ENCODE measurements at places on chromosomes 6 and 20.

GRCh38 chr6:30323806-30324205, 2.9 kb upstream of the TRIM39 start:
- no peak for DNase-seq

- no peak for DNase-seq
Measured at GRCh38 chr6:65117817-65118409, 589.1 kb downstream of the EYS start.

- no peak for DNase-seq
Measured at GRCh38 chr20:61544910-61545889, 293.1 kb downstream of the CDH4 start.

GRCh38 chr6:41917528-41917927, 3.4 kb downstream of the MED20 start:
- DNase-seq, result no peak

GRCh38 chr6:41039060-41039998, at the start of gene UNC5CL:
UNC5CL (minus strand) TSS chr6:41039221; CDS start chr6:41035074, 4,147 bp downstream.
- DNase-seq, result no peak

DNA sequence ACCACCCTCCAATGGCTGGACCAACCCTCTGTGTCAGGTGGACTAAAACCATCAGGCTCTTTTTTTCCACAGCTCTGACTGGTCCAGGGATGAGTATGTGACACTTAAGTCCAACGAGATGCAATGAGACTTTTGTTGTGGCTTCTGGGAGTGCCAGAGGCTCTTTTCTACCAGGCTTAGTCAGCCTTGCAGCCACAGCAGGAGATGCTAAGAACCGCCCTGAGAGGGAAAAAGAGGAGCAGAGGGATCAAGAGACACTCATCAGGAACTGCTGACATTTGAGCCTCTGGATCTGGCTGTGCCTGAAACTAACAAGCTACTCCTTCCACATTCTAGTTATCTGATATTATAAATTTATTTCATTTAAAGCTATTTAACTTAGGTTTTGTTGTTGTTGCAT, 270.9 kb upstream of the SULF2 start:
- no peak for DNase-seq

DNA sequence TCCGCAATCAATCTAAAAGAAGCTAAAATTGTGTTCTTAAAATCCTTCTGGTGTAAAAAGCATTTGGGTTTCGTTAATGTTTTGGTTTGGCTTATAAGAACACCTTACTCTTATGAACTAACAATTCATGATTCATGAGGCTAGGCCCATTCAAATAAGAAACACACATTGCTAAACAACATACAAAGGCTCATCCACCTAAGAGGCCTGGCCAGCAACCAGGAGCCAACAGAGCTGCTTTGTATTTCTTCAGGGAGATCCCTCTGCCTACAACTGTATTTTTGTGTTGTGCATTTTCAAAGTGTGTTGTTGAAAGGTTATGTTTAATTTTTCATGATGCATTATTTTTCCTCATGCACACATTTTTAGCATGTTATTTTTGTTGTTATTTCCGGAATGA, 98.6 kb downstream of the PTPRK start:
- DNase-seq, result no peak

DNA sequence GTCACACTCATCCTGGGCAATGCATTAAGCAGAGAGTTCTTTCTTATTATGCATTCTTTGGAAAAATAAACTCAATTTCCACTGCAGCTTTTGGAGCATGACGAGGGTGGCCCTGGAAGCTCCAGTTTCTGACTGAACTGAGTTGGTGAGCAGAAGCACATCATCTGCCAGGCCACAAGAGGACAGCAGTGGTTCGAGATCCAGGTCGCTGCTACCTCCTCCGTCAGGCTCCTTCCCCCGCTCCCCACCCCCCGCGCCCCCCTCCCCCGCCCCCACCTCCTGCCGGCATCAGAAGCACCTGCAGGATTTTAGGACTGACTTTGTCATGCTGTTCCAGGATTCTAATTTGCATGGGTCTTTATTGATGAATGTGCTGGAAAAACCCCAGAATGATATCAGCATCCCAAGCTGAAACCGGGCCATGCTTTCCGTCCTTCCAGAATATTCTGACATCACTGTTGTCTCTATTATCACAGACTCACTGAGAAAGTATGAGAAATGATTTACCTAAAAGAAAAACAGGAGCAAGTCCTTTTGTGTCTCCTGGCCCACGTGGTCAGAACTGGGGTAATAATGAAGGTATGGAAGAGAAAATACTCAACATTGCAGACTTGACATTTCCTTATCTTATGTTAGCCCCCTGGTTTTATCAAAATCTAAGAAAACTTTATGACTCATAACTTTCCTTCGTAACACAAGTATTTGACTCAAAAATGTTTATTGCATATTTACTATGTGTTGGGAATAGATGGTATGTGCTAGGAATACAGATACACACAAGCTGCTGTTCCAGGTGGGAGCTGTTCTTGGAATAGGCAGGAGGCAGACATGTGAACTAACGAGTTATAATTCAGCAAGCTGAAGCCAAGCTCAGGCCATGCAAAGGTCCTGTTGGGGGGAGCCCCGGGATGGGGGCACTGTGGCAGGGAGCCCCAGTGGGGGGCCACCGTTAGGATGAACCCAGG, 220.2 kb upstream of the EXOC2 start:
- no peak for DNase-seq

- no peak for DNase-seq
Measured at GRCh38 chr6:163460307-163460782, 45.8 kb downstream of the QKI start.

GRCh38 chr6:140314682-140315081, 940.2 kb upstream of the CITED2 start:
- no peak for DNase-seq

- DNase-seq, result no peak
Measured at GRCh38 chr6:48016020-48016755, 94.8 kb downstream of the PTCHD4 start.

- DNase-seq, result no peak
Measured at GRCh38 chr6:112141707-112142106, 54.3 kb downstream of the FAM229B start.

- no peak for DNase-seq
Measured at GRCh38 chr6:64217721-64218620, 582.4 kb downstream of the PHF3 start.

DNA sequence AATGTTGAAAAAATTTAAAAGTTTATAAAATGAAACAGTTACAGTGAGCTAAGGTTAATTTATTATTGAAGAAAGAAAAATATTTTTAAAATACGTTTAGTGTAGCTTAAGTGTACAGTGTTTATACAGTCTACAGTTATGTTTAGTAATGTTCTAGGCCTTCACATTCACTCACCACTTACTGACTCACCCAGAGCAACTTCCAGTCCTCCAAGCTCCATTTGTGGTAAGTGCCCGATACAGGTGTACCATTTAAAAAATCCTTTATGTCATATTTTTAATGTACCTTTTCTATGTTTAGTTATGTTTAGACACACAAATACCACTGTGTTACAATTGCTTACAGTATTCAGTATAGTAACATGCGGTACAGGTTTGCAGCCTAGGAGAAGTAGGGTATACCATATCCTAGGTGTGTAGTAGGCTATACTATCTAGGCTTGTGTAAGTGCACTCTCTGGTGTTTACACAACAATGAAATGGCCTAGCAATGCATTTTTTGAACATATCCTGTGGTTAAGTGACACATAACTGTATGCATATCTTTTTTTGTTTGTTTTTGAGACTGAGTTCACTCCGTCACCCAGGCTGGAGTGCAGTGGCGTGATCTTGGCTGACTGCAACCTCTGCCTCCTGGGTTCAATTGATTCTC, 26.3 kb downstream of the FLRT3 start:
- no peak for DNase-seq

GRCh38 chr6:16973545-16974386, 128.1 kb upstream of the STMND1 start:
- no peak for DNase-seq

GRCh38 chr6:169960003-169960344, 208.6 kb downstream of the ERMARD start:
- no peak for DNase-seq

DNA sequence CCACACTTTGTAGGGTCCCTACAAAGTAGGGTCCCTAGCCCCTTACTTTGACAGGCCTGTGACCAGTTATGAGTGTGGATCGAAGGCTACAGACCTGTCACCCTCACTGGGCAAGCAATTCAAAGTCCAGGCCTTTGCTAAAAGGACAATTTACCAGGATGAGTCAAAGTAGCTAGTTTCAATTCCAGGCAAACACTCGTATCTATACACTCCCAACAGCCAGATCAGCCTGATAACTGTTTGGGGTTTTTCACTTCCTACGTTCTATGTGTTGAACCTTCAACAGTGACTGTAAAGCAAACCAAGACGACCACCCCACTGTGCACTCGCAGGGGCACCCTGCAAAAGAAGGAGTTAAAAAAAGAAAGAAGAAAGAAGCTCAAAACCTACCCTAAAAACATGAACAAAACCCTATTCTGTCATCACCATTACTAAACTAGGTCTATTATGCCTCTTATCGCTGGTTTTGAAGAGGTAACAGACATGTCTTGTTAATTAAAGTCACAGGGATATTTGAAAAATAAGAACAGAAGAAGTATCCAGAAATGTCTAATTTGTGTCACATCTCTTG, 3.2 kb downstream of the GFOD1 start:
- no peak for DNase-seq

GRCh38 chr20:6269168-6269873, 146.5 kb upstream of the FERMT1 start:
- DNase-seq, result no peak

DNA sequence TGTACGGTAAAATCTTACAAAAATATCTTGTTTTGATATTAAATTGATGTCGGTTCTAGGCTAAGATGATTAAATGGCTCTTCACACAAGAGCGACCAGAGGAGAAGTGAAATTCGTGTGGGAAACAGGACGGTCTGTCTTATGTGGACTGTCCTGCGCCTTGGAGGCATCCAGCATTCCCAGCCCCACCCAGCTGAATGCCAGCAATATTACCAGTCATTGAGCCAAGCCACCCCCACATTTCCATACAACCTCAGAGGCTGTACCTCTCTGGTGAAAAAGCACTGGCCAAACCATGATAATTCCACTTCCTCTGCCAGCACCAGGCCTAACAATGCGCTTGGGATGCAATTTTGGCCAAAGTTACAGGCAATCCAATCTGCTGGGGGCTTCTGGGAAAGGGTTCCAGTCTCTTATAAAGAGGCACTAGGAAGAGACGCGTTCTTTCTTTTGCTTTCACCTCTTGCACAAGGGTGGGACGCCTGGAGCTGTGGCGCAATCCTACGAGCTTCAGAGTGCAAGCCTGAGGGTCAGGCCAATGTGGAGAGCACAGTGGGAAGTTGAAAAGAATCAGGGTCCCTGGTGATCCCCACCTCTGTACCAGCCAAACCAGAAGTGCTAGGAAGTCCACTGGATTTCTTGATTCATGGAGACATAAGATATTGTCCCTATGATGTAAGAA, 213.1 kb downstream of the PREX1 start:
- no peak for DNase-seq

GRCh38 chr6:138087593-138088325, 19.5 kb downstream of the PERP start:
- no peak for DNase-seq

DNA sequence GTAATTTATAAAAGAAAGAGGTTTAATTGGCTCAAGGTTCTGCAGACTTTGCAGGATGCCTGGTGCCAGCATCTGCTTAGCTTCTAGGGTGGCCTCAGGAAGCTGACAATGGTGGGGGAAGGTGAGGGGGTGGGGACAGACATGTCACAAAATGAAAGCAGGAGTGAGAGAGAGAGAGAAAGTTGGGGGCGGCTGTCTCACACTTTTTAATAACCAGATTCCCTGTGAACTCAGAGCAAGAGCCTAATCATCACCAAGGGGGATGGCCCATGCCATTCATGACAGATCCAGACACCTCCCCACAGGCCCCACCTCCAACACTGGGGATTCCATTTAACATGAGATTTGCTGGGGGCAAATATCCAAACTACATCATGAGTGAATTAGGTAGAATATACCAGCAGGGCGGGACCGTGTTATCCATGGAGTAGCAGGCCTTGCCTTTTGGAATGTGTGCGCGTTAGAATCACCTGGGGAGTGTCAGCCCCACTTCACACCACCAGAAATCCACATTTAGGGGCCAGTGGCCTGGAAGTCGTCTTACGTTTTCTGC, 258.8 kb downstream of the CDH4 start:
- no peak for DNase-seq

DNA sequence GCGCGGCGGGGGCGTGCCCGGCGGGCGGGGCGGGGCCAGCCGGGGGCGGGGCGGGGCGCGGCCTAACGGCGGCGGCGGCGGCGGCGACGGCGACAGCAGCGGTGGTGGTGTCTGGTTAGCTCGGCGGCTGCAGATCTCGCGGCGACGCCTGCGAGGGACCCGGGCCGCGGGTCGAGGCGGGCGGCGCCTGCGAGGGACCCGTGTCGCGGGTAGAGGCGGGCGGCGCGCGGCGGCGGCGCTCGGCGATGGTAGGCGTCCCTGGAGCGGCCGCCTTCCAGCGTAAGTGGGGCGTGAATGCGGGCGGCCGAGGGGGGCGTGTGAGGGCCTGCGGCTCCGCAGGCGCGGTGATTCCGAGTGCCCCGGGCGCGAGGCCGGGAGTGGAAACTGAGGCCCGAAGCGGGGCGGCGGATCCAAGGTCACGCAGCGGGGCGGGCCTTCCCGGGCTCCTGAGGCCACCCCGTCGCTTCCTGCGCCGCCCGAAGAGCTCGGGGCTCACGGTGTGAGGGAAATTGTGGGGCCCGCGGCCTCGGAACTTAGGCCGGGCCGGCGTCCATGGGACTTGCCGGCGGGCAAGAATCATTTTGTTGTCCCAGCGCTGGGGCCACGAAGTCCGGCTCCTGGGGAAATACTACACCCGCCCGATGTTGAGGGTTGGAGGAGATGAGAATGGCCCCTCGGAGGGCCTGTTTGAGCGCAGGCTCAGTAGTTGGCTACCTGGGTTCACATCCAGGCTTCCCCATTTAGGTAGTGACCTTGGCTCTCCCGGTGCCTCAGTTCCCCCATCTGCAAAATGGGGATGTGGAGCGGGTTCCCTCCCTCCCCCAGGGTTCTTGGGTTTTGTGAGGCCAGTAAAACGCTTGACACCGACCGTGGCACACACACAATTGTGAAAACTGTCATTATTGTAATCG, at the start of gene CBFA2T2:
CBFA2T2 (plus strand) TSS at position 74 of the 911 bp plus-strand sequence; CDS start at position 246, 172 bp downstream.
- no peak for DNase-seq

- DNase-seq, result no peak
Measured at GRCh38 chr20:50312682-50313521, 122.3 kb downstream of the CEBPB start.

GRCh38 chr20:46122516-46123481, 4.7 kb downstream of the CD40 start:
- no peak for DNase-seq

GRCh38 chr20:56631990-56632327, 2.9 kb downstream of the TFAP2C start:
- DNase-seq, result no peak

- no peak for DNase-seq
Measured at GRCh38 chr6:110075406-110075805, 97.3 kb downstream of the GPR6 start.

- no peak for DNase-seq
Measured at GRCh38 chr6:159996087-159996622, 27.3 kb downstream of the IGF2R start.

GRCh38 chr6:33630014-33630413, 8.9 kb downstream of the ITPR3 start:
- no peak for DNase-seq

GRCh38 chr20:24303393-24304170, 165.8 kb upstream of the SYNDIG1 start:
- DNase-seq, result no peak
